ENCODE measurements at places on chromosomes 11 and 22.

DNA sequence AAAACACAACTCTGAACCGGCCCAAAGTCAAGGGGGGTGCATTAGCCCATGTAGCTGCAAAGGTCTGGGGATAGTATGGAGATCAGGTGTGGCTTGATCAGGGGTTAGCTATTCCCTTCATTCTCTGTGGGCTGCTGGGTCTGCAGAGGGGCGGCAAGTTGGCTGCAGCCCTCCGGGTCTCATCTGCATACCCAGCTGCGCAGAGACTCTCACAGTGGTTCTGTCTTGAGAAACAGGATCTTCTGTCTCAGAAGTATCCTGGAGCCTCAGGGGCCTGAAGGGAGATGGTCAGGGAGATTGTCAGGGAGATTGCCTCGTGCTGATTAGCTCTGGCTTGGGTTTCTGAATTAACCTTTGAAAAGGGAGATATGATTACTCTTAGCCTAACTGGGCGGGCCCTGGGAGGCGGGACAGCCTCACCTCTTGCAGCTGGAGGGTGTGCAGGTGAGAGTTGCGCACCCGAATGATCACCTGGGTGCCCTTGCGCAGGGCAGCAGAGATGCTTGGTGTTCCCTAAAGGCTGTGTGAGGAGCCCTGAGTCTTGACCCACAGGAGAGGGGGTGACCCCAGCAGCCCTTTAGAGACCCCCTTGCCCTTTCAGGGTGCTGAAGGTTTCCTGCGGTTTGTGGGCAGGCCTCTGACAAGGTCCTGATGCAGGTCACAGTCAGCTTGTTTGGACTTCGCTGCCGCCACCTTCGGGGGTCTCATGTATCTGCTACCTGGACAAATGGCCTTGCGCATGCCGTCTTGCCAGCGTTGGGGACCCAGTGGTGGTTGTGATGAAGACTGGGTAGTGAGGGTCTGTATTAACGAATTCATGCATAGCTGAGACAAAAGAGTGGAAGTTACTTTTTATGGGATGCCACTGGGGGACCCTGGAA is 7.3 kb downstream of the ARHGAP8 start:
- peaks cover 11% of the 10 kb centered on the region for H3K4me1 ChIP-seq
- no peak overlapping the region for H3K4me3 ChIP-seq
- DNase-seq = no peak
- peak overlapping the region; percentile 48 for H3K27ac ChIP-seq

GRCh38 chr11:129249351-129249750 is 57.2 kb upstream of the ARHGAP32 start:
- no peaks in the 10 kb centered on the region for H3K36me3 ChIP-seq
- DNase-seq = no peak
- no peak overlapping the region for H3K27ac ChIP-seq
- no peaks in the 10 kb centered on the region for H3K4me1 ChIP-seq
- no peaks in the 10 kb centered on the region for H3K27me3 ChIP-seq

DNA sequence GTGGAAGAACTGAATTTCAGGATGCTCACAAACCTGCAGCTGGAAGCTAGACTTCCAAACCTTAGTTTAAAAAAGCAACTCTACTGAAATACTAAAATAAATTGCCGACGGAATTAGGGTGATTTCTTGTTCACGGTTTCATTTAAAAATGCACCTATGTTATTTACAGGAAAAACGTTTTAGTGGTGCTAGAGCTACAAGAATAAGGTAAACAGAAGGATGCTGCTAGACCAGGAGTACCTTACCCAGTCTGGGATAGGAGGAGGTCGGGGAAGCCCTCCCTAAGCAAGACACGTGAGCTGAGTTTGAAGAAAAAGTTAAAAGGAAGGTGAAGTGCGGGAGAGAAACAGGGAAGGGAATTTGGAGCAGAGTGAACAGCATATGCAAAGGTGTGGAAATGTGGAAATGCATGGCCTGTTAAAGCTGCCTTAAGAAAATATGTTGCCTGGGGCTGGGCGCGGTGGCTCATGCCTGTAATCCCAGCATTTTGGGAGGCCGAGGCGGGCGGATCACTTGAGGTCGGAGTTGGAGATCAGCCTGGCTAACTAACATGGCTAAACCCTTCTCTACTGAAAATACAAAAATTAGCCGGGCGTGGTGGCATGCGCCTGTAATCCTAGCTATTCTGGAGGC is 1.4 kb upstream of the FTH1 start:
- peak overlapping the region; percentile 98 for H3K27ac ChIP-seq
- peaks cover 31% of the 10 kb centered on the region for H3K4me1 ChIP-seq
- H3K36me3 ChIP-seq = no peaks in the 10 kb centered on the region
- H3K27me3 ChIP-seq = no peaks in the 10 kb centered on the region
- peak; percentile 19 for DNase-seq

- H3K27ac ChIP-seq = no peak overlapping the region
- no peaks in the 10 kb centered on the region for H3K36me3 ChIP-seq
- peaks cover 2% of the 10 kb centered on the region for H3K4me1 ChIP-seq
- H3K4me3 ChIP-seq = no peak overlapping the region
- DNase-seq = no peak
These were observed 54.5 kb upstream of the HSPA8 start for GRCh38 chr11:123116486-123116885.

- no peaks in the 10 kb centered on the region for H3K27me3 ChIP-seq
- no peak overlapping the region for H3K27ac ChIP-seq
These were observed 30.8 kb downstream of the FEZ1 start for GRCh38 chr11:125465255-125465654.

DNA sequence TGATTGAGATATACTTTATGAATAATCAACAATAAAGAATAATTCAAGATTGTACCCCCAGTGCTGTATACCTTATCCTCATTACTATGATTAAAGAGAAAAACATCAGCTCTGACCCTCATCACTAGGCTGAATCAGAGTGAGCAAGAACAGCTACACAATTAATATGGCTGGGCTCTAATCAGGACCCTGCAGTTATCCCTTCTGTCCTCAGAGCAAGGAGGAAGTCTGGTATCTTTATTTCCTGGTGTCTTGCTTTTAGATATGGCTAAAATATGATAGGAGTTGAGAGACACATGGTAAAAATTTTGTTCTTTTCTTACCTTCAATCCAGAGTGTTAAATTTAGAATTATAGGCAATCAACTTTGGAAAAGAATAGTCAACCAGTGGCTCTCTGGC is 28.6 kb upstream of the GAB2 start:
- H3K27ac ChIP-seq = no peak overlapping the region
- no peaks in the 10 kb centered on the region for H3K27me3 ChIP-seq
- no peaks in the 10 kb centered on the region for H3K4me1 ChIP-seq
- no peak for DNase-seq
- H3K36me3 ChIP-seq = no peaks in the 10 kb centered on the region
- H3K4me3 ChIP-seq = no peak overlapping the region

- H3K27me3 ChIP-seq = no peaks in the 10 kb centered on the region
- no peaks in the 10 kb centered on the region for H3K4me1 ChIP-seq
- H3K4me3 ChIP-seq = no peak overlapping the region
These were observed 554.0 kb upstream of the ARHGAP42 start for GRCh38 chr11:100133114-100133513.

DNA sequence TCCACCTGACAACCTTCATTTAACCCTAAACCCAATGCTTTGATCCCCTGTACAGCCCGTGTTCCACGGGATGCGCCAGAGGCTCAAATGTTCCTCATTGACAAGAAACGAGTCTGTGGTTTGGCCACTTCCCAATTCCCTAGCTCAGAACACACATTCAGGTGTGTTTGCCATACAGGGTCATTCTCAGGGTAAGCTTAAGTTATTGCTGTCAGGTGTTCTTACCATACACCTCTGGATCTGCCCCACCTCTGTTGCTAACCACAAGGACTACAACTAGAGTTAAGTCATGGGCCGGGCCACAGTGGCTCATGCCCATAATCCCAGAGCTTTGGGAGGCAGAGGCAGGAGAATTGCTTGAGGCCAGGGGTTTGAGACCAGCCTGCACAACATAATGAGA is 45.6 kb upstream of the POLD3 start:
- peak; percentile 71 for DNase-seq
- H3K27ac ChIP-seq = no peak overlapping the region
- no peaks in the 10 kb centered on the region for H3K27me3 ChIP-seq
- H3K4me3 ChIP-seq = no peak overlapping the region
- no peaks in the 10 kb centered on the region for H3K4me1 ChIP-seq

GRCh38 chr11:44976576-44976975 is 25.9 kb upstream of the TP53I11 start:
- no peak overlapping the region for H3K27ac ChIP-seq
- peaks cover 6% of the 10 kb centered on the region for H3K4me1 ChIP-seq
- no peaks in the 10 kb centered on the region for H3K36me3 ChIP-seq
- DNase-seq = no peak
- no peaks in the 10 kb centered on the region for H3K27me3 ChIP-seq
- H3K4me3 ChIP-seq = no peak overlapping the region

GRCh38 chr11:45502226-45502545 is 163.2 kb downstream of the CHST1 start:
- no peaks in the 10 kb centered on the region for H3K27me3 ChIP-seq
- no peaks in the 10 kb centered on the region for H3K36me3 ChIP-seq
- H3K4me3 ChIP-seq = no peak overlapping the region
- H3K27ac ChIP-seq = no peak overlapping the region

DNA sequence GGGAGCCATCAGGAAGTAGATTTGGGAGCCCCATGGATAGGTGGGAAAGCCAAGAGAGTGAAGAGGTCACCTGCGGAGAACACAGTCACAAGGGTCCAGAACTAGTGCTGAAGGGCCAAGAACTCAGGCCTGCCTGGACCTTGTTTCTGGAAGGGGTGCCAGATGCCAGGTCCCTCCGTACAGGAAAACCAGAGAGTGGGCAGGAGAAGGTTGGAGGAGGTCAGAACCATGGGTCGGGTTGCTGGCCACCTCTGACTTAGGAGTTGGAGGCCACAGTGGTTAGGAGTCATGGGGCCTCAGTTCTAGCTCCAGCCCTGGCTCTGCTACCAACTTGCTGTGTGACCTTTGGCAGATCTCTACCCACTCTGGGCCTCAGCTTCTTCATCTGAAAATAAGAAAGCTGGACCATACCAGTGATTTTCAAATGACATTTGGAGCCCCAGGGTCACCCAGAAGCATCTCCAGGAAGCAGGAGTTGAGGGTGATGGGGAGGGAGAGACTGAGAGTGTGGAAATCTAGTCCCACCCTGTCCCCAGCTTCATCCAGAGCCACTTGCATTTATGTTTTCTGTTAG is 20.8 kb upstream of the TUB start:
- H3K27ac ChIP-seq = peak overlapping the region; percentile 92
- H3K27me3 ChIP-seq = no peaks in the 10 kb centered on the region
- no peak overlapping the region for H3K4me3 ChIP-seq
- H3K4me1 ChIP-seq = no peaks in the 10 kb centered on the region
- no peaks in the 10 kb centered on the region for H3K36me3 ChIP-seq

- H3K27me3 ChIP-seq = no peaks in the 10 kb centered on the region
- H3K27ac ChIP-seq = no peak overlapping the region
- no peaks in the 10 kb centered on the region for H3K36me3 ChIP-seq
- DNase-seq = no peak
These were observed 121.2 kb upstream of the TIMP3 start for GRCh38 chr22:32680277-32680676.

GRCh38 chr11:33618351-33618710 is 82.3 kb downstream of the C11orf91 start:
- no peak for DNase-seq
- no peaks in the 10 kb centered on the region for H3K36me3 ChIP-seq
- peaks cover 3% of the 10 kb centered on the region for H3K4me1 ChIP-seq
- H3K4me3 ChIP-seq = no peak overlapping the region
- no peaks in the 10 kb centered on the region for H3K27me3 ChIP-seq

DNA sequence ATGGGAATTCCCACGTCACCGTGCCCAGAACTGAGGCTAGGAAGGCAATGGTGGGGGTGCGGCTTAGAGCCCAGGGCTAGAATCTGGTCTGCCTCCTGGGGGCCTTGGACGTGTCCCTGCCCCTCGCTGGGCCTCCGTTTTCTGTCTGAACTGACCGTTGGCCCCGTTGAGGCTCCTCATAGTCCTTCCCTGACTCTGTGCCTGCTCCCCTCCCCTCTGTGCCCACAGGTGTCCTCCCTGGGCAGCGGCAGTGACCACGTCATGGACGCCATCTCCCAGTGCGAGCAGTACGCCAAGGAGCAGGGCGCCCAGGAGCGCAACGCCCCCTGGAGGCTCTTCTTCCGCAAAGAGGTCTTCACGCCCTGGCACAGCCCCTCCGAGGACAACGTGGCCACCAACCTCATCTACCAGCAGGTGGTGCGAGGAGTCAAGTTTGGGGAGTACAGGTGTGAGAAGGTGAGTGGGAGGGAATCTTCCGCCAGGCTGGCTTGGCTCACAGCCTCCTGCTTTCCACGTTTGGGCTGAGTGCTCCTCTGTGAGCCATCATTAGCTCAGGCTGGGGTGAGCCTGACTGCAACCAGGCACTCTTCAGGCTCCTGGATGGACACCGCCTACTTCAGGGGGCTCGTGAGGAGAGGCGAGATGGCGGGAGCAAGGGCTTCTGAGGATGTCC is 63.9 kb downstream of the MYO7A start:
- no peaks in the 10 kb centered on the region for H3K36me3 ChIP-seq
- DNase-seq = peak; percentile 86
- peak overlapping the region; percentile 58 for H3K27ac ChIP-seq
- peak overlapping the region; percentile 45 for H3K4me3 ChIP-seq
- no peaks in the 10 kb centered on the region for H3K27me3 ChIP-seq
- H3K4me1 ChIP-seq = no peaks in the 10 kb centered on the region

- no peaks in the 10 kb centered on the region for H3K36me3 ChIP-seq
- H3K27ac ChIP-seq = no peak overlapping the region
- no peaks in the 10 kb centered on the region for H3K27me3 ChIP-seq
These were observed 36.7 kb downstream of the CD6 start for GRCh38 chr11:61007956-61008896.

GRCh38 chr22:30158744-30159500 is 78.7 kb downstream of the HORMAD2 start:
- no peaks in the 10 kb centered on the region for H3K4me1 ChIP-seq
- no peak overlapping the region for H3K27ac ChIP-seq
- no peak overlapping the region for H3K4me3 ChIP-seq
- no peak for DNase-seq

GRCh38 chr11:76672431-76673175 is 2.1 kb upstream of the LRRC32 start:
- no peaks in the 10 kb centered on the region for H3K4me1 ChIP-seq
- H3K4me3 ChIP-seq = no peak overlapping the region
- no peak for DNase-seq
- H3K36me3 ChIP-seq = no peaks in the 10 kb centered on the region
- H3K27me3 ChIP-seq = no peaks in the 10 kb centered on the region

- no peaks in the 10 kb centered on the region for H3K4me1 ChIP-seq
- no peaks in the 10 kb centered on the region for H3K27me3 ChIP-seq
- H3K27ac ChIP-seq = no peak overlapping the region
- DNase-seq = no peak
- no peaks in the 10 kb centered on the region for H3K36me3 ChIP-seq
These were observed 16.8 kb upstream of the MSANTD2 start for GRCh38 chr11:124817036-124817435.

- H3K27me3 ChIP-seq = no peaks in the 10 kb centered on the region
- peaks cover 32% of the 10 kb centered on the region for H3K4me1 ChIP-seq
- H3K27ac ChIP-seq = peak overlapping the region; percentile 92
- peak overlapping the region; percentile 18 for H3K4me3 ChIP-seq
- no peaks in the 10 kb centered on the region for H3K36me3 ChIP-seq
- DNase-seq = no peak
These were observed 18.5 kb downstream of the MYH9 start for GRCh38 chr22:36369004-36369921.

GRCh38 chr22:29816539-29816938 is 21.5 kb downstream of the ASCC2 start:
- no peak overlapping the region for H3K27ac ChIP-seq
- no peak for DNase-seq
- peaks cover 17% of the 10 kb centered on the region for H3K4me1 ChIP-seq
- no peak overlapping the region for H3K4me3 ChIP-seq
- H3K36me3 ChIP-seq = no peaks in the 10 kb centered on the region
